Fibroblast of villous mesenchyme (primary cell): ENCODE measurements at places on chromosomes 7 and 10. TPM values are rescaled to one million over a fixed set of nuclear protein-coding genes. Genes with fewer than 3 reads are reported as not detected.

RABGEF1 gene
- total RNA-seq: 43.8 and 61.7 TPM in 2 replicates

MET gene
- total RNA-seq: 23.8 and 48.8 TPM in 2 replicates

CCDC172 gene
- not detected in 2 replicates for total RNA-seq

SPDYE17 gene
- total RNA-seq: not detected in 2 replicates

ZNF488 gene
- total RNA-seq: under 0.01 TPM in 1 of 2 replicates, not detected in the other

ADAM8 gene
- 2.3 and 7.8 TPM in 2 replicates for total RNA-seq

ADRB1 gene
- total RNA-seq: not detected in 2 replicates

SAP25 gene
- 0.32 TPM in 1 of 2 replicates, not detected in the other for total RNA-seq
